ENCODE measurements at places on chromosomes 4 and X. TPM values are rescaled to one million over a fixed set of nuclear protein-coding genes. Genes with fewer than 3 reads are reported as not detected.

DNA sequence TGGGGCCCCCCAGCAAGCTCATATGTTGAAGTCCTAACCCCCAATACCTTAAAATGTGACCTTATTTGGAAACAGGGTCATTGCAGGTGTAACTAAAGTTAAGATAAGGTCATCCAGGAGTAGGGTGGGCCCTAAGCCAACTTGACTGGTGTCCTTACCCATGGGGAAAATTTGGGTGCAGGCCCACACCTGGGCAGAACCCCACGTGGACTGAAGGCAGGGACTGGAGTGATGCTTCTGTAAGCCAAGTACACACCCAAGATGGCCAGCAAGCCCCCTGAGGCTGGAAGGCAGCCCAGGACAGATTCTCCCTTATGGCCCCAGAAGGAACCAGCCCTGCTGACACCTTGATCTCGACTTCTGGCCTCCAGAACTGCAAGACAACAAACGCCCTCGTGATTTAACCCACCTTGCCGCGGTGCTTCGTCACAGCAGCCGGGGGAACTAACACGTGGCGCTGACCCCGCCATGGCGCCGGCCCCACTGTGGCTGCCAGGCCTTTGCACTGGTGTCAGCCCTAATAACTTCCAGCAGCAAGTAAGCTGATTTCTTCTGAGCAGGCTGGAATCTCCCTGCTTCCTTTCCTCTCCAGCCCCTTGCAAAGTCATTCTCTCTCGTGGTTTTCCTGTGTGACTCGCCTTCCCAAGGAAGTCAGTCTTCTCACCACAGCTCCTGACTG, 23.2 kb upstream of the MXD4 start:
- DNase-seq = peak; percentile 38

DNA sequence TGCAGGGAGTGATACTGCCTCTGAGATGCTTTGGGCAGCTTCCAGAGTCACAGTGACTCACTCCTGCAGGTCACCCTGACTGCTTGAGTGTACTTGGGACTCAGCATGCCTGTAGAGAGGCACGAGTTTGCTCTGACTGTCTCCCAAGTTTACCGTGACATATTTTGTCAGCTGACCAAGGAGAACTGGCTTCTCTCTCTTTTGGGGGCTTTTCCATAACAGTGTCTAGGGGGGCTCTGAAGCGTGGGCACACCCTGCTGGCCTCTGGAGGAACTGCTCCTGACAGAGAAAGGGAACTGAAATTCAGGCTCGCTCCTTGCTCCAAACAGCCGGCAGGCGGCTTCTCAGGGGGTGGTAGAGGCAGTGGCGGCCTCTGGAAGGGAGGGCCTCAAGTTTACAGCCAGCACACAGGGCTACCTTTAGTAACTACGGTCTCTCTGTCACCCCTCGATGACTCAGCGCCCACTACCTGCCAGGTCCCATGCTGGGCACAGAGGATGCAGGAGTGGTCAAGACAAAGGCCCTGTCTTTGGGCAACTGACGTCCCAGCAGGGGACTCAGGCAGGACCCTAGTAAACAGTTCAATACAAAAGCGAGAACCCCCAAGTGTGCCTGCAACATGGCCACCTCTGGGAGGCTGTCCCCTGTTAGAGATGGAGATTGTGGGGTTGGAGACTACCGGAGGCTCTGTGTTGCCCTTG, 17.8 kb downstream of the ZNF185 start:
- DNase-seq = peak; percentile 36

DNA sequence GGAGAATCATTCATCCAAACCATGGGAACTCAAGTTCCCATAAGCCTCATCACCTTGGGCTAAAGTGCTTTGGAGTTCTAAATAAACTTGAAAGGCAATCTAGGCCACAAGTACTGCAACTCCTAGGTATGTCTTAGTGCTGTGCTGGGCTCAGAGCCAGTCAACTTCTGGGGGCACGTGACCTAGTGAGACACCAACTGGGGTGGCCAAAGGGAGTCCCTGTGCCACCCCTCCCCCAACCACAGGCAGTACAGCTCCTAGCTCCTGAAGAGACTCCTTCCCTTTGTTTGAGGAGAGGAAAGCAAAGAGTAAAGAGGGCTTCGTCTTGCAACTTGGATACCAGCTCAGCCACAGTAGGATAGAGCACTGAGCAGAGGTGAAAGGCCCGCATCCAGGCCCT, 154.2 kb upstream of the IL1RAPL2 start:
- DNase-seq = no peak

DNA sequence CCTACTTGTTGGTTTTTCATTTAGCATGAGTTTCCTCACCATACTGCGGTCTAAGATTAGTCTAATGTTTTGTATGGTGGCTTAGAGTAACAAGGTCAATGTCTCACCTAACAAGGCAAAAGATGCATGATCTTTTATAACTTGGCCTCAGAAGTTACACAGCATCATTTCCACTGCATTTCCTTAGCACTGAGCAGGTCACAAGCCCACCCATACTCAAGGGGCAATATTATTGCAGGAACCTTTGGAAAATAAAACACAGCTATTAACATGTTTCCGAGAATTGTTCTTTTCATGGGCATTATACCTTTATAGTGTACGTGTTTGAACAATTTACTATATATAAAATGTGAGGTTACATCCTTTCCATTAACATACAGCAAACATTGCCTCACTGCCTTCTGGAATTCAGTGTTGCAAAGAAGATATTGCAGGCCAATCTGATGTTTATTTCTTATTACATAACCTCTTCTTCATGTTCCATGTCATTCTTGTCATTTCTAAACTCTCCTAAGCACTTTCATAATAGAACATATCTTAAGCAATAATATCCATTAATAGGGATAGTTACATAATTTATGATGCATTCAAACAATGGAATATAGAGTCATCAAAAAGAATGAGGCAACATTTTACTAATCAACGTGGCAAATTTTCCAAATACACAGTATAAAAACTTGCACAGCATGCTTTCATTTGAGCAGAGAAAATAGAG, 153.8 kb downstream of the AREG start:
- no peak for DNase-seq

DNA sequence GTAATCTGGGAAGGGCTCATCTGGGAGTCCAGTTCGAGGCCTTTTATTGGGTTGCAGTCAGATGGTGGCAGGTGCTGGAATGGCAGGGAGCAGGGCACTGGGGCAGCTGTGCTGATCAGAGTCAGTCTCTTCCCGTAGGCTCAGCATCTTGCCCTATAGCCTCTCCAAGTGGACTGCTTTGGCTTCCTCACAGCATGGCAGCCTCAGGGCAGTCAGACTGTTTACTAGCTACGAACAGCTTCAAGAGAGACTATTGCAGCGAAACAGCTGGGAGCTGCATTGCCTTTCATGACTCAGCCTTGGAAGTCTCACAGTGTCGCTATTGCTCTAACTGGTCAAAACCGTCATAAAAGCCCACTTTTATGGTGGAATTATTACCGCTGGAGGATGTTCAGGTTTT, 26.8 kb upstream of the DUSP21 start:
- DNase-seq = no peak

GRCh38 chrX:18534949-18535348, 109.5 kb downstream of the CDKL5 start:
- DNase-seq = no peak

DNA sequence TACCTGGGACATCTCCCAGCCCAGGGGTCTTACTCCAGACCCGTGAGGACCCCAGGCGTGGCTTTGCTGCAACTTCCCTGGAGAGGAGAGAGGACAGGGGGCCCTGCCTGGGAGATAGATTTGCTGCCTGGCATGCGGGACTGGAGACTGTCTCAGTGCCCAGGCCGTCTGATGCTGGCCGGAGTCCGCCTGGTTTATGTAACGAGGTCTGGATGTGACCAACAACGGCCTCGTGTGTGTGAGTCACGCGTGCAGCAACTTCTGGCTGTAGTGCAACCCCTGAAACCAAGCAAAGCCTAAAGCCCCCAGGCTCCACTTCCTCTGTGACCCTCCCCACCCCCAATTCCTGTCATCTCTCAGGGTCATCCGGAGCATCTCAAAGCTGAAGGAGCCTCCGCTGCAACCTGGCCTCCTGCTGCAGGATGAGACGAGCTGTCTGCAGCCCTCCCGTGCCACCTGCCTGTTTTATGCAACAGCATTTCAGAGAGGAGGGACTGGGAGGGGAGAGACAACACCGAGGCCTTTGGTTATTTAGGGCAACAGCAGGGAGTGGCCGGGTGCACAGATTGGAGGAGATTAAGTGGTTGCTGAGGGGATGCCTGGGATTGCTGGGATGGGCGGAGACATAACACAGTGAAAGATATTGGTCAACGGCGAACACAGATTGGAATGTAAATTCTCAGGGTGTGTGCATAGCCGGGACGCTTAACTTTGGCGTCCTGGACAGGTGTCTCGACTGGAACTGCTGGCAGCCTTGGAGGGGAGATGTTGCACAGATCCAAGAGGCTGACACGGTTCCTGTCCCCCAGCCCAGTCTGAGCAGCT, 16.0 kb downstream of the XG start:
- DNase-seq = peak; percentile 22

- no peak for DNase-seq
Observed at GRCh38 chr4:177798161-177798560, 355.9 kb upstream of the AGA start.

DNA sequence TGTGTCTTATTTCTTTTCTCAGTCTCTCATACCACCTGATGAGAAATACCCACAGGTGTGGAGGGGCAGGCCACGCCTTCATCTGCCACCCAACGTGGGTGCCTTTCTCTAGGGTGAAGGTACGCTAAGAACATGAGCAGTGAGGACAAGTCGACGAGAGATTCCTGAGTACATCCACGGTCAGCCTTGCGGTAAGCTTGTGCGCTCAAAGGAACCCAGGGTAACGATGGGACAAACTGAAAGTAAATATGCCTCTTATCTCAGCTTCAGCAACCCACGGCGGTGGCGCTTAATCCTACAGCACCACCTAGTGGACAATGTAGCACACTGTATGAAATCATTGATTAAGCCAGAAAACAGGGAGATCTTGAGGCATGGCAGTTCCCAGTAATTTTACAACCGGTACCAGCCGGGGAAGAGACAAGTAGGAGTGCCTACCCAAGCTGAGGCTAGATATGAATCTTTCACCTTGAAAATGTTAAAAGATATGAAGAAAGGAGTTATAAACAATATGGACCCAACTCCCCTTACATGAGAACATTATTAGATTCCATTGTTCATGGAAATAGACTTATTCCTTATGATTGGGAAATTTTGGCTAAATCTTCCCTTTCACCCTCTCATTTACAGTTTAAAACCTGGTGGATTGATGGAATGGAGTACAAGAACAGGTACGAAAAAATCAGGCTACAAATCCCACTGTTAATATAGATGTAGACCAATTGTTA, 63.0 kb downstream of the ZNF732 start:
- DNase-seq = no peak

The KCNE5 gene
- total RNA-seq = not detected

The SYAP1 gene
- 54.8 TPM for total RNA-seq

The TEX11 gene
- not detected for total RNA-seq

The PLXNB3 gene
- 1.7 TPM for total RNA-seq
